CD4-positive, alpha-beta T cell treated with Interleukin-15 for 1 hour (primary cell): ENCODE measurements at places on chromosomes 5 and 9.
A peak's percentile ranks its signal among the peaks of the same experiment; 100 is the strongest.

DNA sequence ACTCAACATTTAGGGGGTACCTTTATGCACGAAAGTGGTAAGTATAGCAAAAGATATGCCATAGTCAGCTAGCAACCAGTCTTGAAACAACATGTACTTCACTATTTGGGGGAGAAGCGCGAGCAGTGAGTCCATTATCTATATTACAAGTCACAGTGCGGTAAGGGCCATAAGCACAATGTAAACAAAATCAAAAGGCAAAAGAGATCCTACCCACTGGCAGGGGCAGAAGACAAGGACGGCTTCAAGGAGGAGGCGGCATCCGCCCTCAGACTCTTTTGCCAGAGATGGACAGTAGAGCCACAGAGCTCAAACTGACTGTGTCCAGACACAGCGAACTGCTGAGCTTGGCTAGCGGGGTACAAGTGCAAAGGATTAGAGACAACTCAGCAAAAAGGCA is 9.6 kb downstream of the MAPK9 start:
- no peak for DNase-seq

- DNase-seq: peak; percentile 51
Measured at GRCh38 chr5:160434022-160434531, 12.4 kb downstream of the PTTG1 start.

GRCh38 chr5:13648822-13649221 is 295.7 kb downstream of the DNAH5 start:
- no peak for DNase-seq

DNA sequence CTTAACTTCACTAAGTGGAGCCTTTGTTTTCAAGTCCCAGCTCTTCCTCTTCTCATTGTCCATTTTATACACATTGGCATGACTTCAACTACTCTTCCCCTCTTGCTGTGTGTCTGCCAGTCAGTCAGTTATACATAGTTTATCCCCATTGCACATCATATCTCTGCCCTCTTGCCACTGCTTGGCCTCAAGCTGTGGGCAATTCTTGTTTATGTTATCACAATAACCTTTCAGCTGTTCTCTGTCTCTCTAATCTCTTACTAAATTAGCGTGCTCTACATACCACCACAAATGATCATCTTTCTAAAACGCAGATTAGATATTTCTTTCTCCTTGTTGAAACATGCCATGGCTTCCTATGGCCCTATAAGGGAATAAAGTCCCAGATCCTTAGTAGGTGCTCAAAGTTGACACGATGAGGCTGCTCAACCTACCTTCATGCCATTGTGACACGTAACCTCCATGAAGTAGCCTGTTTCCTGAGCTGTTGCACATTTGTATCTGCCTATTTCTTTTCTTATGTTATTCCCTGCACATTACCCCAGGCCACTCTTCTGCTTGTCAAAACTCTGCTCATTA is 239.3 kb downstream of the GAS1 start:
- DNase-seq: no peak

- DNase-seq: no peak
Measured at GRCh38 chr5:179880848-179881590, 22.4 kb upstream of the MRNIP start.

- no peak for DNase-seq
Measured at GRCh38 chr5:149578896-149579295, 2.4 kb upstream of the ARHGEF37 start.

DNA sequence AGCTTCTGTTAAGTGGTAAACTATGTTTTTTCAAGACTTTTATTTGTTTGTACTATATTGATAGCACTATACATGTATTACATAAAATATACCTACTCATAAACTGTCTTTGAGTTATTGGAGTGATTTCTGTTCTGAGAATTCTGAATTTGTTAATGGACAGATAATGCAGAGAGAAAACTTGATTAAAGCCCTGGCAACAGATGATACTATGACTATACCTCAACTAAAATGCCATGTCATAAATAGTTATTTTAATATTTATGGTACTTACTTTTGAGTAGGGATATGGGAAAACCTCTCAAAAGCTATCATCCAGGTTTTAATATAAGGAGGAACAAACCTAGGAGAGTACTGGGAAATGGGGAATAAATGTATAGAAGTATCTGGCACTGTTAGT is 947.2 kb upstream of the ARRDC3 start:
- DNase-seq: no peak

- DNase-seq: no peak
Measured at GRCh38 chr5:148386041-148386440, 2.3 kb downstream of the FBXO38 start.

DNA sequence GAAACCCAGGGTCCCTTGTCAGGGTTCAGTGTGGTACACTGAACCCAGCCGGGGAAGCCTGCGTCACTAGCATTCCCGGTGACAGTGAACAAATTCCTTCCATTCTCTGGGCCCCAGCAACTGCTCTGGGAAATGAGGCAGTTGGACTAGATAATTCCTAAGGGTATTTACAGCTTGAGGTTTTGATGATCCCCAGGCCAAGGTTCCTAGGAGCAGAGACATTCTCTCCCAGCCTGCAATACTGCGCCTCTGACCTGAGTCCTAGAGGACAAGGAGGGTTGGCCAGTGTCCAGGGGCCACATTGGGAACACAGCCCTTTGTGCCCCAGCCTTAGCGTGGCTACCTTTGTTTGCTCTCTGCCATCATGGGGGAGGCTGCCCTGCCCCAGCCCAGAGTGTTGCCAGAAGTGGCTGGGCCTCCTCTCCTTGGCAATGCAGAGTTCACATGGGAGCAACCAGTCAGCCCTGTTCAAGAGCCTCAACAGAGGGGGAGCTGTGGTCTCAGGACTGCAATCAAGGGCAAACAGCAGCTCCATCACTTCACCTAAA is 178.2 kb downstream of the SEC61B start:
- no peak for DNase-seq

GRCh38 chr9:126799034-126799433 is 5.8 kb upstream of the ZBTB43 start:
- no peak for DNase-seq

GRCh38 chr5:35777358-35778087 is 79.2 kb upstream of the IL7R start:
- DNase-seq: peak; percentile 60

DNA sequence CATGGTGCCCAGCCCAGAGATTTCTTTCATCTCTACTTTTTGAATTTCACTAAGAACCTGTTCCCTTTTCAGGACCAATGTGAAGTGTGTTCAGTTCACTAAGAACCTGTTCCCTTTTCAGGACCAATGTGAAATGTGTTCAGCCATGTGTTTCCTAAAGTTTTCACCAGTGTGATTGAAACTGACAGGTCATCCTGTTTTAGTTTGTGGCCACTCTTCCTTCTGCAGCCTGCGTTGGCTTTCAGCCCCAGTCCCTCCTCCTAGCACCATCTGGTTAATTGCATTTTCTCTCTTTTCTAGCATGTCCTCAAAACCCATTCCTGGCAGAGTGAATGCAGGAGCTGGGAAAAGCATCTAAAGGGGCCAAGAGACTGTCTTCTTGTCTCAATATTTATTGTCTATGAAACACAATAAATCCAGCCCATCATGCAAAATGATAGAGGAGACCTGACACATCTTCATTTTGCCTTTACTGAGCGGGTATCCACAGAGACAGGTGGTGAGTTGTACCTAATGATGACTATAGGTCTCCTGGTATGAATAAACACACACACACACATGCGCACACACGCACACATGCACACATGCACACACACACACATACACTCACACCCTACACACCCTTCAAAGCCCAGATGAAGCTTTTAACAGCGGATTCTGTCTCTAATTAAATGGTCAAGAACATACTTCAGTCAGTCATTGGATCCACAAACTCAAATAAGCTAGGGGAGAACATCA is 6.1 kb upstream of the PANK3 start:
- no peak for DNase-seq

GRCh38 chr5:31731016-31731415 is 92.1 kb downstream of the PDZD2 start:
- no peak for DNase-seq

- DNase-seq: no peak
Measured at GRCh38 chr9:123020796-123021195, 12.7 kb upstream of the GPR21 start.

- no peak for DNase-seq
Measured at GRCh38 chr5:152331718-152332117, 73.4 kb downstream of the NMUR2 start.

GRCh38 chr5:161925960-161926359 is 78.0 kb downstream of the GABRA1 start:
- no peak for DNase-seq

GRCh38 chr5:12794476-12795332 is 890.5 kb upstream of the CTNND2 start:
- no peak for DNase-seq

DNA sequence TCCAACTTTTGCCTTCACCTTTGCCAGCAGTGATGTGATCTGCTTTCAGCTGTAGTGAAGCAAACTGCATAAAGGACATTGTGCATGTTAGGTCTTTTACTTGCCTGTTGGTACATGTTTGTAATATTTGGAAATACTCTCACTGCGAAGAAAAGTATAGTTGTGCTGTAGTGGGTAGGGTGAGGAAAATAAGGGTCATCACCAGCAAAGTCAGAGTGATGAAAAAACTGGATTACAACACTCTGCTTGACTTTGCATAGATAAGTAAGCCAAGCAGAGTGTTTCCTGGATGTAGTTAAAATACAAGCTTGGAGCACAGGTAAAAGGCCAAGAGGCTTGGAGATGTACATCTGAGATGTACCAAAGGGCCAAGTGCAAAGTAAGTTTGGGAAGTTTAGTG is 16.7 kb downstream of the TGFBR1 start:
- no peak for DNase-seq

GRCh38 chr5:33367416-33367815 is 73.3 kb upstream of the TARS1 start:
- DNase-seq: no peak
